ENCODE measurements at places on chromosomes 11 and 22.

GRCh38 chr11:57597916-57598830 is 688 bp downstream of the SERPING1 start:
- peak; percentile 16 for DNase-seq

DNA sequence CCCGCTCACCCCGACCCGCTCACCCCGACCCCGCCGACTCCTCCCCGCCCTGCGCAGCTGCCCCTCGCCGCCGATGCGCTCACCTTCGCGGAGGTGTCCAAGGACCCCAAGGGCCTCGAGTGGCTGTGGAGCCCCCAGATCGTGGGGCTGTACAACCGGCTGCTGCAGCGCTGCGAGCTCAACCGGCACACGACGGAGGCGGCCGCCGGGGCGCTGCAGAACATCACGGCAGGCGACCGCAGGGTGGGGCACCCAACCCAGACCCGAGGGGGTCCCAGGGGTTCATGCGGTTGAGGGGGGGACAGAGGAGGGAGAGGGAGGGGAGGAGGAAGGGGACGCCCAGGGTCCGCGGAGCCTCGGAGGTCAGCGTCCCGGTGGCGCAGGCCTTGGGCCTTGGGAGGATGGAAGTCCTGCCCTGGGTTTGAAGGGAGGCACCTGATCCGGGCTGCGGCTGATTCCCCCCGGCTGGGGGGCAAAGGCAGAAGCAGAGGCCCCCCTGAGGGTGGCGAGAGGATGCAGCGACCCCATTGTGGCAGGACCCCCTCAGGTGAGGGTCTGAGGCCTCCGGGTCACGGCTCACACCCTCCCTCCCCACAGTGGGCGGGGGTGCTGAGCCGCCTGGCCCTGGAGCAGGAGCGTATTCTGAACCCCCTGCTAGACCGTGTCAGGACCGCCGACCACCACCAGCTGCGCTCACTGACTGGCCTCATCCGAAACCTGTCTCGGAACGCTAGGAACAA is 9.2 kb downstream of the PKP3 start:
- no peak for DNase-seq

DNA sequence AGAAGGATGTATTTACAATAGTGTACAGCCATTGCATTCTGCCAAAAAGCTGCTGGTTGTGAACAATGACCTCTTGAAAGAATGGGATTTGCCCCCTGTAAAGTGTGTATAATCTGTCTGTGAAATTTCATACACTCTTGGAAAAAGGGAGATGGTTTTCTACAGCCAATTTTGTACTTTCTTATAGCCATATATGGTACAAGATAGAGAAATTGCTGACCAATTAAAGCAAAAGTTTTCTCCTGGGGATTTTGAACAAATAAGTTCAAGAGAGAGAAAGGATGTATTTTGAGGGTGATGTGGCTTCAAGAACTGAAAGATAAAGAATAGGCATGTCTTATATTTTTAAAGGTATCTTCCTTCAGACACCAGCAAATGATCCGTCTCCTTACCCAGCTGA is 211.0 kb downstream of the NAV2 start:
- DNase-seq, result no peak

DNA sequence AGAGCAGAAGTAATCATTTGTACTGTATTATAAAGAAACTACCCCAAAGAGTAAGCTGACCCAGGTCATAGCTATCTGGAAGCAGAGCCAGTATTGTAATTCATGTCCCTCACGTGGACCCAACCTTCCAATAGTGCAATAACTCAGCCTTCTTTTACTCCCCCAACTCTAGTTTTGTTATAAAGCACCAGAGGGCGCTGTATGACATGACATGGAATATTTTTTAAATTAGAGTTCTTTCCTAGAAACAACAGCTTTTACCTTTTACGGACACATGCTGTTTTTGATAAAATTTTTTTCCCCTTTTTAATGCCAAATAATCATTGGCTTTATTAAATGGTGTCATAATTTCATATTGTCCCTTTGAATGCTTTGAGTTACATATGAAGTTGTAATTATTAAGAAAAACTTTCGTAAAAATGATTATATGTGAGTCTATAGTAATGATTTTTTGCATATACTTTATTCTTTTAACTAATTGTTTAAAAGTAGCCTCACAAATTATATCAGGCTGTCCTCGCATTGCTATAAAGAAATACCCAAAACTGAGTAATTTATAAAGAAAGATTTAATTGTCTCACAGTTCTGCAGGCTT is 76.9 kb downstream of the DKK3 start:
- peak; percentile 43 for DNase-seq

DNA sequence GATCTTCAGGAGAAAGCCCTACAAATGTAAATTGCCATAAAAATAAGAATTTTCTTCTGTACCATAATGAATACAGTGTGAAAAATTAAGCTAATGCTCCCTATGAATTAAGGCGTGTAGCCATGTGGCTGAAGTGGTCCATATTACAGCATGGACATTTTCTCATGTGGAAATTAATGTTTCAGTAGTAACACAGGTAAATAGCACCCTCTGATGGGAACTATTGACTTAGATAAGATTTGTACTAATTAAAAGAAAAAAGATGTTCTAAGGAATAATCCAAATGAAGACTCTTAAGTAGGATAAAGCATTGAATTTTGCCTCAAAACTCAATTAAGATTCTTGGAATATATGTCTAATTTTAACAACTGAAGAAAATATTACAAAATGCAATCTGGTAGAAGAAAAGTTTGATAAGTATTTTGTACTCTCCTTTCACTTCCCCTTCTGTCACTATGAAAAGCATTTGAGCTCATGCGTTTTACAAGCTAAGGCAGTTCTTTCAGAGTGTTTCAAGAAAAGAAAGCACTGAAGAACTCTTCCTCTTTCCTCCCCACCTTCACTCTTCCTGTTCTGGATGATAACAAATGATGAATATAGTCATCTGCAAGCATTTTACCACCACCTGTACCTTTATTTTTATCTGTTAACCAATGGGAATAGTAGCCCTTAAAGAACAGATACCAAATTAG is 9.9 kb upstream of the OR8D2 start:
- peak; percentile 36 for DNase-seq

DNA sequence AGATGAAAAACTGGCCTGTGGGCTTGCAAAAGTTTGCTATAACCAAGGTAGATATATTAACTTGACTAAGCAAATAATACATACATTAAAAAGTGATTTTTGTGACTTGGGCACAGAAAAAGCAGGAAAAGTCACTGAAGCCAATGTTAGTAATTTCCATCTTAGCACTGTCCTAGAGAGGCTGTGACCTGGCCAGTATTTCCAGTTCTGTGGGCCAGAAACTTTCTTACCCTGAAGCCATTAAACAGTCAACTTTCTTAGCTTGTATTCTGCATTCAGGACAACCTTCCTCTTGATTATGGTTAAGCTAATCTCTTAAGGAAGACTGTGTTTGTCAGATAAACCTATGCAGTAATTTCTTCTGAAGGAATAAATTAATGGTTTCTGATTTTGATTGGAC is 22.3 kb upstream of the SLC36A4 start:
- no peak for DNase-seq

DNA sequence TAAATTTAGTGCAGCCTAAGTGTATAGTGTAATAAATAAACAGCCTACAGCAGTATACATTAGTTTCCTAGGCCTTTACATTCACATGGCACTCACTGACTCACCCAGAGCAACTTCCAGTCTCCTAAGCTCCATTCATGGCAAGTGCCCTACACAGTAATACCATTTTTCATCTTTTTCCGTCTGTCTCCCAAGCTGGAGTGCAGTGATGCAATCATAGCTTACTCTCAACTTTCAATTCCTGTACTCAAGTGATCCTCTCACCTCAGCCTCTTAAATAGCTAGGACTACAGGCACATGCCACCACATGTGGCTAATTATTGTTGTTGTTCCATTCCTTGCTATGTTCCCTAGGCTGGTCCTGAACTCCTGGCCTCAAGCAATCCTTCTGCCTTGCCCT is 54.4 kb downstream of the FCHSD2 start:
- peak; percentile 45 for DNase-seq

GRCh38 chr22:43293259-43293654 is 49.9 kb downstream of the SCUBE1 start:
- DNase-seq, result no peak

DNA sequence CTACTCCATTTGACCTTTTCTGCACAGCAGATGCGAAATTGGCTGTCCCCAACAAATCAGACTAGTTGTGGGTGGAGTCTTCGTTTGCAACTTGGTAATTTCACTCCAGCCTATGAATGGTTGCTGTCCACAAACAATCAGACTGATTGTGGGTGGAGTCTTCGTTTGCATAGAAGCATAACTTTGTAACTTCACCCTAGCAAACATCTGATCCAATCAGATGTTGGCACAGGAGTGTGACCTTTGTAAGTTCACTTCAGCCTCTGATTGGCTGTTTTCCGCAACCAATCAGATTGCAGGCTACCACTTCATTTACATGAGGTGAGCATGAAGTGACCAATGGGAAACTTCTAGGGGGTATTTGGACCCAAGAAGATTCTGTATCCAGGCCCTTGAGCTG is 16.3 kb upstream of the CABP2 start:
- no peak for DNase-seq

DNA sequence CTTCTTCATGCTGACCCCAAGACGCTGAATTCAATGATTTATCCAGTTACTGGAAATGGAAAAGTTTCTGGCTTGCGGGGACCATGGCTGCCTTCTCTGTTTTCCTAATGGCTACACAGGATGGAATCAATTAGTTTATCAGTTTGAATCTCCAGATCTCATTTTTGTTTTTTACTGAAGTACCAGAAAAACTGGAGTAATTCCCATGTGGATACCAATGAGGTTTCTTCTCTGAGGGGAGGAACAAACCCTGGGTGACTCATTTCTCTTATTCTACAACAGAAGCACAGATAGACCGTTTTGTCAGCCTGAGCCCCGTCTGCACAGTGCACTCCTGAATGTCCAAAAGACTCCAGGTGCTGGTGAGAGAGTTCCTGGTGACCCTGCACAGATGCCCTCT is 3.4 kb downstream of the ZNF195 start:
- DNase-seq, result no peak

DNA sequence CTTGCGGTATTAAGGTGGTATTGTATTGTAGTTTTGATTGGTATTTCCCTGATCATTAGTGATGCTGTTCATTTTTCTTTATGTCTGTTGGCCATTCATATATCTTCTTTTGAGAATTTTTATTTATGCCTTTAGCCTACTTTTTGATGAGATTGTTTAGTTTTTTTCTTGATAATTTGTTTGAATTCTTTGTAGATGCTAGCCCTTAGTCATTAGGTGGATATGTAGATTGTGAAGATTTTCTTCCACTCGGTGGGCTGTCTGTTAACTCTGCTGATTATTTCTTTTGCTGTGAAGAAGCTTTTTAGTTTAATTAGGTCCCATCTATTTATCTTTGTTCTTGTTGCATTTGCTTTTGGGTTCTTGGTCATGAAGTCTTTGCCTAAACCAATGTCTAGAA is 115.4 kb downstream of the VPREB1 start:
- no peak for DNase-seq

DNA sequence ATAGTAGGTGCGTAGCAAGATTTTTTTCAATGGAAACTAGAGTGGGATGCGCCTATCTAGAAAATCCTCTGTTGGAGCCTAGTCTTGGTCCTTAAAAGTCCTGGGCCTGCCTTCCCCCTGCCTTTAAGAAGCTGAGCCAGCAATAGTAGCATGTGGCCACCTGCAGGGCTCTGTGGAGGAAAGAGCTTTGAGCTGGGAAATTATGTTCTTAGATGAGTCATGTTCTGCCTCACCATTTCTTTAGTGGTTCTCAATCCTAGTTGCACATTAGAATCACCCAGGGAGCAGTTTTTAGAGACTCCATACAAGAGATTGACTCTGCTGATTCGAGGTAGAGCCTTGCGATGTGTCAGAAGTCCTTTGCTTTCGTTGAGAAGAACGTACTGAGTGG is 133.5 kb downstream of the COMMD9 start:
- DNase-seq, result no peak

- no peak for DNase-seq
These were observed 291.1 kb upstream of the C11orf87 start for GRCh38 chr11:109130910-109131309.

GRCh38 chr11:3170044-3170755 is 5.1 kb upstream of the OSBPL5 start:
- no peak for DNase-seq

- DNase-seq, result no peak
These were observed 13.3 kb upstream of the CABP7 start for GRCh38 chr22:29706486-29706885.

GRCh38 chr11:38687008-38687407 is 2089.0 kb upstream of the RAG2 start:
- DNase-seq, result no peak

DNA sequence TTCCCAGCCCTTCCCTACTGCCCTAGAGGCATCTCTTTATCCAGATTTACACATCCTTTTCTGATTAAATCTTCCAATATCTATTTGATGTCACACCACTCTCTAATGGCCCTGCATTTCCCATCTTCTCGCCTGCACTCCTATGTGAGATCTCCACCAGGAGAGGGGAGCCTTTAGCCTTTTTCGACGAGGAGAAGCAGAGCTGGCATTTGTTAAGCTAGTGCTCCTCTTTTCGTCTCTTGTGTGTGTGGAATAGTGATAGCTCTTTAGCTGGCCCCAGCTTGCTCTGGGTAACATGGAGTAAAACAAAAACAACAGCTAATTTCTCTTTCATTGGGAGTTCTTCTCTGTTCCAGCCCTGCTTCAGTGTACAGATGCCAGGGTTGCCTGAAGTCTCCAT is 536.5 kb downstream of the NTM start:
- no peak for DNase-seq

- no peak for DNase-seq
These were observed 12.6 kb downstream of the PGAP2 start for GRCh38 chr11:3820971-3821370.

DNA sequence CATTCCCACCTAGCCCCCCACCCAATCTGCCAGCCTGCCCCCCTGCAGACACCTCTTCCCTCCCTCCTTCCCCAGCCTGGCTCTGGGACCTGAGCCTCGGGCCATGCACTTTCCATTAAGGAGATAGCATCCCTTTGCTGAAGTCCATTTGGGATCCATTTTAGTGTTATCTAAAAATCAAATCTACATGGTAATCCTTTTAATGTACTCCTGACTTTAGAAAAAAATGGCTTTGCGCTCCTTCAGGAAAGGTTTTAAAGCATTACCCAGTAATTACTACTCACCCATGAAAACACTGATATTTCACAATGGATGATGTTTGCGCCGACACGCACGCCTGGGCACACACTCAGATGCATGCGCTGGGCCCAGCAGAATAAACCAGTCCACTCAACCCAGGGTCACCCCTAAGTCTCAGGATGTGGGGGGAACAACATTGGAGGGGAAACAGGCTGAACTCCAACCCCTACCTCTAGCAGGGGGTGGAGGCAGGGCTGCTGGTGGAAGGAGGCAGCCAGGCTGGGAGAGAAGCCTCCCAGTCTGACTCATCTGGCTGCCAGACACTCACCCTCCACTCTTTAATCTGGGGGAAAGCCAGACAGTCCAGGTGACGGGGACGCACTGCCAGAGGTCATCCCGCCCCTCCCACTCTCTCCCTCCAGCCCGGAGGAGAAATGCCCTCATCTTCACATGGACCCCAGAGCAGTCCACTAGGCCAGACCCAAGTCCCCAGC is 29.8 kb downstream of the LMO1 start:
- no peak for DNase-seq

DNA sequence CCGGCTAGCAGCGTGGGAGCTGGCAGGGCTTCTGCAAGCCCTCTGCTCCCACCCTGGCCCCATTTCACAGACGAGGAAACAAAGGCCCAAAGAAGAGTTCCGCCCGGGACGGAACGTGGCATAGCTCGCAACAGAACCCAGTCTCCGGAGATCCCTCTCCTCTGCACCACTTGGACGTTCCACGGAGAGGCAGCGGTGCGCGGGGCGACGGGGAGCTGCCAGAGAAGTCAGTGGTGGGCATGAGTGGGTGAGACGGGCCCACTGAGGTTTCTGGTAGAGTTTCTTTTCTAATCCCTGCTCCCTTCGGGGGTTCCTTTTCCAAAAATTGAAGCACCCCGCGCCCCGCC is 554 bp upstream of the NECTIN1 start:
- DNase-seq, result no peak

All from inflammatory macrophage (primary cell).